NCI-H510A (cell line): ENCODE measurements at places on chromosomes 3 and 15.
A peak's percentile ranks its signal among the peaks of the same experiment; 100 is the strongest.

DNA sequence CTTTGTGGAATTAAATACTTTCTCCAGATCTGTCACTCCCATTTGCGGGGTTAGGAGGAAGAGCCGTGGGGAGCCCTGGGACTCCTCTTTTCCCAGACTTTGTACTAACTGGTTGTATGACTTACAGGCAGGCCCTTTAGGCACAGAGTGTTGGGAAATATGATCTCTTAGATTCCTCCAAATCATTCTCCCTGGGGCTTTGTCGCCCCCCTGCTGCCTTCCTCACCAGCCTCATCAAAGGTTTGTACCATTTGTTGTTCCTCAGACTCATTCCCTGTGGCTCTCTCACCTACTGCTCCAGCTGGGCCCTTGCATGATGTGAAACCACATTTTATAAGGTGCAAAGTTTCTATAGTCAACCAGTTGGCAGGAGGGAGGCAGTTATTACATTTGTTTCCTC is 56.4 kb downstream of the CRYGS start:
- DNase-seq: no peak

- DNase-seq: no peak
Measured at GRCh38 chr3:132286035-132286434, 31.2 kb upstream of the ACP3 start.

DNA sequence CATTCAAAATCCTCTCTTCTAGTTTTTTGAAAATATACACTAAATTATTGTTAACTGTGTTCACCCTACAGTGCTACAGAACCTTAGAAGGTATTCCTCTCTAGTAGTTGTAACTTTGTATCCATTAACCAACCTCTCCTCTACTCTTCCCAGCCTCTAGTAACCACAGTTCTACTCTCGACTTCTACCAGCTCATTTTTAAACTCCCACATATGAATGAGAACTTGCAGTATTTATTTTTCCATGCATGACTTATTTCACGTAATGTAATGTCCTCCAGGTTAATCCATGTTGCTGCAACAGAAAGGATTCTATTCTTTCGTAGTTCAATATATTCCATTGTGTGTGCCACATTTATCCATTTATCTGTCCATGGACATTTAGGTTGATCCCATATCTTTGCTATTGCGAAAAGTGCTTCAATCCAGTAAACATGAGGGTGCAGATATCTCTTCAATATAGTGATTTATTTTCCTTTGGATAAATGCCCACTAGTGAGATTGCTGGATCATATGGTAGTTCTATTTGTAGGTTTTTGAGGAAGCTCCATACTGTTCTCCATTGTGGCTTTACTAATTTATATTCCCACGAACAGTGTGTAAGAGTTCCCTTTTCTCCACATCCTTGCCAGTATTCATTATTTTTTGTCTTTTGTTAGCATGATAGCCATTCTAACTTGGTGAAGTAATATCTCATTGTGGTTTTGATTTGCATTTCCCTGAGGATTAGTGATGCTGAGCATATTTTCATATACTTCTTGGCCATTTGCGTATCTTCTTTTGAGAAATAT is 113.7 kb upstream of the SMAD3 start:
- no peak for DNase-seq

DNA sequence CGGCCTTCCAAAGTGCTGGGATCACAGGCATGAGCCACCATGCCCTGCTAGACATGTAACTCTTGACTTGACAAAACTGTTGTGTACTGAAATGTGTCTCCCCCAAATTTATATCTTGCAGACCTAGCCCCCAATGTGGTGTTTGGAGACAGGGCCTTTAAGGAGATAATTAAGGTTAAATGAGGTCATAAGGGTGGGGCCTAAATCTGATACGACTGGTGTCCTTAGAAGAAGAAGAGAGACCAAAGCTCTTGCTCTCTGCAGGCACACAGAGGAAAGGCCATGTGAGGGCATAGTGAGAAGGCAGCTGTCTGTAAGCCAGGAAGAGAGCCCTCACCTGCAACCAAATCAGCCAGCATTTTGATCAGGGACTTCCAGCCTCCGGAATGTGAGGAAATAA is 361.3 kb downstream of the SV2B start:
- DNase-seq: no peak

DNA sequence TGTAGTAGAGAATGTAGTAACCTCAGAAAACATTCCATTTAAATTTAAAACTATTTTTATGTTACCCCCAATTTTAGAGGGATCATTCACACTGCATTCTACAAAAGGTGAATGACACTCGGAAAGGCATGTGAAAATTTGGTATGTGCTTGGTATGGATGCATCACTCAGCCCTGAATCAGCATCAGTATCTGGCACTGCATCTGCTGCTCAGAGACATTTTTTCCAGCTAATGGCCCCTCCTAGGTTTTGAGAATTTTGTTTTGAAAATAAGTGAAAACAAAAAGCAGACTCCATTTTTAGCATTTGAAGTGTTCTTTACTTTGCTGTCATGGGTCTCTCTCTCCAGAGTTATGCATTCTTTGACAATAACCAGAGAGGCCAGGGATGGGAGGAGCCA is 15.6 kb upstream of the WWTR1 start:
- DNase-seq: no peak

GRCh38 chr3:59192473-59192872 is 142.6 kb upstream of the CFAP20DC start:
- no peak for DNase-seq

- no peak for DNase-seq
Measured at GRCh38 chr15:83845230-83845629, 191.3 kb downstream of the ADAMTSL3 start.

- DNase-seq: no peak
Measured at GRCh38 chr15:57949374-57949943, 116.1 kb downstream of the ALDH1A2 start.

DNA sequence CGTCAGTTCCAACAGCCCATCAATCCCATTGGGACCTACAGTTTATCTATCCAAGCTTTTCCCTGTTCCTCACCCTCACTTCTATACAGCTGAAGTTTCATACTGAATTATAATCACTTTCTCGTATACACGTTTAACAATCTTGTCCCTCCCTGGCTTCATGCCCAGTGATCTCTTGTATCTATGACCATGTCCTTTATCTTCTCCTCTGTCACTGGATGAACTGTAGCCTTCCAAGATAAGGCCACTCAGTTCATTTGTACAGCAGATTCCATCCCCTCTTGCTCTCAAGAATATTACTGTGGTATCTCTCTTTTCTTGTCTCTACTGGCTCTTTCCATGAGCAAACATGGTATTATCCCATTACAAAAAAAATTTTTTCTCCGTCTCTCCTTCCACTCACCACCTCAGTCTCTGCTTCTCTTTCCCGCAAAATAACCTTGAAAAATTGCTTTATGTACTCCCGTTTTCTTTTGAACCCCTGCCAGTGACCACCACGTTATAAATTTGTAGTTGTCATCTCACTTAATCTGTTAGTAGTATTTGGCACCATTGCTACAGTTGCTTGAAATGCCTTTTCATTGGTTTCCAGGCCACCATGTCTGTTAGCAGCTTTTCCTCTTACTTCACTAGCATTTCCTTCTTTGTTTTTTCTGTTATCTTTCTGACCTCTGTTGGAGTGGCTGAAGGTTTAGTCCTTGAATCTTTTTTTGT is 9.4 kb downstream of the CTNNB1 start:
- DNase-seq: no peak

DNA sequence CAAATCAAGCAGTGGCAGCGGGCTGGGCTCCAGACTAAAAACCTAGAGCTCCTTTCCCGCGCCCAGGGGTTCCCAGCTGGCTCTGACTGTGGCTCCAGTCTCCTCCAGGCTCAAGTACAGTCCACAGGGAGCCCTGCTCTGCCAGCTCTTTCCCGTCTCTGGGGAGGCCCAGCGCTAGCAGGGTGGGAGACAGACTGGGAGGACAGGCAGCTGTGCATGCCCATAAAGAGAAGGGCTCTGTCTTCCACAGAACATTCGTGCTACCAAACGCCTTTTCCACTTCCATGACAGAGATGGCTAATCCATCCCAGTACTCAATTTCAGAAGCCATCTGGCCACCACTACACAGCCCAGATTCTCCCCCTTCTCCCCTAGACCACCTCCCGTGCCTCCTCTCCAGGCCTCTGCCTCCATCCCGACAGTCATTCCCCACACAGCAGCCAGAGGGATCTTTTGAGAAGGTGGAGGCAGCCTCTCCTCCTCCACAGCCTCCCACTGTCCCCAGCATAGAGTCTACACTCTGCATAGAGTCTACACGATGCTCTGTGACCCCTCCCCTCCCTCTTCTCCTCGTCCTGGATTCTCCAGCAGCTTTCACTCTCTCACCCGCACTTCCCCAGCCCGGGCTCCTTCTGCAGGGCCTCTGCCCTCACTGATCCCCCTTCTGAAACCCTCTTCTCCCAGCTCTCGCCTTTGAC is 6.8 kb upstream of the DUSP7 start:
- DNase-seq: no peak

GRCh38 chr3:156246961-156247725 is 126.8 kb downstream of the KCNAB1 start:
- DNase-seq: no peak

DNA sequence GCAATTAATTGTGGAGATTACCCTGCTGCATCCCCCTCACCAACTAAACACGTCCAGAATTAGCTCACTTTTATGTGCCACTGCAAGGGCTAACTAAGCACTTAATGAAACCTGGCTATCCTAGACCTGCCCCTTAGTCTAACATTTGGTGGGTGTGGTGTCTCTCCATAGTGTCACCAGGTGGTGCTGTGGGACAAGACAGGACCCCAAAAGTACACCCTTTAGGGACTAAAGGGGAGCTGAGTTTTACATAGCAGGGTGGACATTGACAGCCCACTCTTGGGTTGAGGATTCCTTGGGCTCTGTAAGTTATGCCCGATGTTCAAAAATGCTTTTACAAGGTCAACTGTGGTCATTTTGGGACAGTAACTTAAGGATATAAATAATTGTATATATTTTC is 5.7 kb downstream of the DUT start:
- no peak for DNase-seq

DNA sequence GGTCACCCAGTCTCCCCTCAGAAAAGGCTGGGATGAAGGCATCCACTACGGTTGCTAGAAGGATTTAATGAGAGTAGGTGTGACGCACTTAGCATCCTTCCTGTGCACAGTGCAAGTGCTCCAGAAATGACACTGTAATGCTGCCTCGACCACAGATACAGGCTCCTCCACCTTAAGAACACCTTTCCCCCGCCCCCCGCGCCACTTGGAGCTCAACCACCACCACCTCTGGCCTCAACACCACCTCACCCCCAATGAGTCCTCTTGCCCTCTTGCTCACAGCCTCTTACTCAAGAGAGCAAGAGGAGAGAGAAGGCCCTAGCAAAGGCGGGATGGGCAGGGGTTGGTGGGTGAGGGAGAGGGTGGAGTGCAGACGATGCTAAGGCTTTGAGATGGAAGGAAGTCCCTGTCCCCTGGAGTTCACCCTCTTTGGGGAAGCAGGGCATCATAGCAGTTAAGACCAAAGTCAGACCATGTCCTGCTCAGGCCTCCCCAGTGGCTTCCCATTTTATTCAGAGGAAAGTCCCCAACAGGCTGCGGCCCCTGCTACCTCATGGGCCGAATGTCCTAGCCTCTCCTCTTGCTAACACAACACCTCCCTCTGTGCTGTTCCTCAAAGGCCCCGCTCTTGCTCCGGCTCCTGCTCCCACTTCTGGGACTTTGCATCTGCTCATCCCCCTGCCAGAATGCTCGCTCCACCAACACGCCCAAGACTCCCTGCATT is 8.3 kb downstream of the STARD5 start:
- DNase-seq: no peak

GRCh38 chr15:49215768-49216739 is 46.0 kb downstream of the GALK2 start:
- peak; percentile 65 for DNase-seq

- no peak for DNase-seq
Measured at GRCh38 chr15:88513195-88513594, 33.3 kb downstream of the DET1 start.
